Nephron progenitor cell (in vitro differentiated cells): ENCODE measurements at places on chromosomes 4 and X.

- no peak for DNase-seq
- H3K36me3 ChIP-seq: no peaks in the 10 kb centered on the region
These were observed 74.1 kb upstream of the FAM9B start for GRCh38 chrX:9108054-9108453.

GRCh38 chr4:128930051-128930450 is 120.6 kb downstream of the JADE1 start:
- H3K4me3 ChIP-seq: no peak overlapping the region
- DNase-seq: no peak
- H3K27me3 ChIP-seq: no peaks in the 10 kb centered on the region
- no peak overlapping the region for H3K27ac ChIP-seq
- H3K4me1 ChIP-seq: no peaks in the 10 kb centered on the region

- H3K4me3 ChIP-seq: no peak overlapping the region
- peaks cover 19% of the 10 kb centered on the region for H3K36me3 ChIP-seq
- peak overlapping the region; percentile 22 for H3K27ac ChIP-seq
- DNase-seq: no peak
These were observed 19.3 kb downstream of the NEK1 start for GRCh38 chr4:169593050-169593560.

DNA sequence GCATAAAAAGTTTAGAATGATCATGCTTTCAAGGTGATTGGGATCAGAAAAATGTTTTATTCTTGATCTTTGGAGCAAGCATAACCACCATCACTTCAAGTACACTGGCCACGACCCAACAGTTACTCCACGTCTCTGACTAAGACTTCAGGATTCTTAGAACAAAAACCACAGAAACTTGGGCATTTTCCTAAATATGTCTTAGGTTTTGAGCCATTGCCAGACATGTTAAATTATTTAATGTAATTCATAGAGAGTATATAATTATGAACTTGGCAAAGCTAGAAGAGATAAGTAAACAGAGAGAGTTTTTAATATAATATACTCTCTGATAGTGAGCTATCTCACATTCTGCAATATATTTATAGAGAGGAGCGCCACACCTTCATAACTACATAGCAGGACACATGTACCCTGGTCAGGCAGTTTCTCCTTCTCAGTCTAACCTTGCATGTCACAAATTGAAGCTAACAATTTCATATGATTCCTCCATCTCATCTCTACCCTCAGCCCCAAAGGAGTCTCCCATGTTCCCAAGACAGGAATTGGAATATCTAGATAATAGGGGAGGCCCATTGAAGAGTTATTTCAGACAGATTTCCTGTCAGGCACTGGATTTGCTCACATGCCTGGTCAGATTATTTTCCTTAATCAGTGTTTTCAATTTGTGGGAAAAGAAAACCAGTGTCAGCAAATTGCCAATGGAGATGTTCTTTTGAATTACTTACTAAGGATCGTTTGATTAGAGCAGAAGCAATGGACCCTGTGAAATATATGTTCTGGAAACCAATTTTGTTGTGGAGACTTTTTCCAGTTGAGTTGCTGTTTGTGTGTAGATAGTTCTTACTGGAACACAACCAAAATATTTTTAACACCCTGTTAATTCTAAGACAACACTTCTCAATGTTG is 61.7 kb upstream of the GUCY1A1 start:
- peaks cover 5% of the 10 kb centered on the region for H3K27me3 ChIP-seq
- H3K36me3 ChIP-seq: no peaks in the 10 kb centered on the region
- no peaks in the 10 kb centered on the region for H3K4me1 ChIP-seq
- H3K27ac ChIP-seq: no peak overlapping the region
- no peak overlapping the region for H3K4me3 ChIP-seq

DNA sequence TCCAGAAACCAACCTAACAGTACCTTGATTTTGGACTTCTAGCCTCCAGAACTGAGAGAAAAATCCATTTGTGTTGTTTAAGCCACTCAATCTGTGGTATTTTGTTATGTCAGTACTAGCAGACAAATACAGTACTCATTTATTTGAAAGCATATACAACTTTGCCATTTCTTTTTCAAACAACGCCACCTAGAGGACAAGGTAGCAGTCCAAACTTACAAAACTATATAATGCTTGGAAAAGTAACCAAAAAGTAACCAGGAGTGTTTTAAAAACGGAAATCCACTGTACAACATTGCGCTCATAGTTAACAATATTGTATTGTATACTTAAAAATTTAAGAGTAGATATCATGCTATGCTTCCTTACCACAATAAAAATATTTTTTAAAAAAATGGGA is 37.0 kb upstream of the FGF13 start:
- no peaks in the 10 kb centered on the region for H3K36me3 ChIP-seq
- DNase-seq: no peak
- H3K4me3 ChIP-seq: no peak overlapping the region

GRCh38 chr4:53315300-53315699 is 50.6 kb downstream of the SCFD2 start:
- no peaks in the 10 kb centered on the region for H3K36me3 ChIP-seq
- H3K4me3 ChIP-seq: no peak overlapping the region
- no peaks in the 10 kb centered on the region for H3K4me1 ChIP-seq
- no peak for DNase-seq
- no peak overlapping the region for H3K27ac ChIP-seq
- H3K27me3 ChIP-seq: no peaks in the 10 kb centered on the region

GRCh38 chrX:109858602-109859341 is 125.7 kb upstream of the ACSL4 start:
- no peak overlapping the region for H3K27ac ChIP-seq
- peaks cover 12% of the 10 kb centered on the region for H3K36me3 ChIP-seq
- no peak for DNase-seq
- no peak overlapping the region for H3K4me3 ChIP-seq

- H3K4me1 ChIP-seq: no peaks in the 10 kb centered on the region
- no peak for DNase-seq
- H3K4me3 ChIP-seq: no peak overlapping the region
- H3K36me3 ChIP-seq: no peaks in the 10 kb centered on the region
These were observed 331.0 kb upstream of the EMCN start for GRCh38 chr4:100848841-100849240.

- H3K4me1 ChIP-seq: peaks cover 4% of the 10 kb centered on the region
- no peaks in the 10 kb centered on the region for H3K36me3 ChIP-seq
- no peak for DNase-seq
- no peak overlapping the region for H3K4me3 ChIP-seq
- no peak overlapping the region for H3K27ac ChIP-seq
These were observed 120.0 kb upstream of the MAB21L2 start for GRCh38 chr4:150461957-150462356.

DNA sequence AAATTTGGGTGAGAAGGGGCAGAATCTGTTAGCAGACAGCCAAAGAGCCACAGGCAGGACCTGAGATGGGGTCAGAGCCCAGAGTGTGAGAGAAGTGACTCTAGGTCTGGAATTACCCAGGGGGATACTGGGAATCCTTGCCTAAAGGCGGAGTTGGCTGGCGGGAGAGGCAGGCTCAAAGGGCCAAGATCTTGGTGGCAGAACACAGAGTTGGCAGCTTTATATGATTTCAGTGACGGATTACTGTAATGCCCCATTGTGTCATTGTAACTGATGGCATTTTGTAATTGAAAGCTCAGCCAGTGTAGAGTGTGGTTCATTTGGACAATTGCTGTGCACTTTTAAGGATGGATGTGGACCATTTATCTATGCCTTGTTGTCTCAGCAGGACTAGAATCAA is 77.3 kb downstream of the SMIM20 start:
- DNase-seq: no peak
- H3K27me3 ChIP-seq: peaks cover 3% of the 10 kb centered on the region
- H3K4me1 ChIP-seq: peaks cover 29% of the 10 kb centered on the region
- no peaks in the 10 kb centered on the region for H3K36me3 ChIP-seq
- H3K27ac ChIP-seq: no peak overlapping the region

GRCh38 chr4:79049840-79050540 is 110.8 kb upstream of the PAQR3 start:
- H3K27me3 ChIP-seq: peaks cover 3% of the 10 kb centered on the region
- H3K27ac ChIP-seq: peak overlapping the region; percentile 8
- H3K4me1 ChIP-seq: peaks cover 24% of the 10 kb centered on the region
- H3K36me3 ChIP-seq: no peaks in the 10 kb centered on the region

GRCh38 chrX:45775468-45775867 is 574.8 kb upstream of the DIPK2B start:
- H3K27ac ChIP-seq: no peak overlapping the region
- peaks cover 17% of the 10 kb centered on the region for H3K36me3 ChIP-seq
- no peak for DNase-seq
- H3K4me3 ChIP-seq: no peak overlapping the region
- peaks cover 41% of the 10 kb centered on the region for H3K4me1 ChIP-seq

DNA sequence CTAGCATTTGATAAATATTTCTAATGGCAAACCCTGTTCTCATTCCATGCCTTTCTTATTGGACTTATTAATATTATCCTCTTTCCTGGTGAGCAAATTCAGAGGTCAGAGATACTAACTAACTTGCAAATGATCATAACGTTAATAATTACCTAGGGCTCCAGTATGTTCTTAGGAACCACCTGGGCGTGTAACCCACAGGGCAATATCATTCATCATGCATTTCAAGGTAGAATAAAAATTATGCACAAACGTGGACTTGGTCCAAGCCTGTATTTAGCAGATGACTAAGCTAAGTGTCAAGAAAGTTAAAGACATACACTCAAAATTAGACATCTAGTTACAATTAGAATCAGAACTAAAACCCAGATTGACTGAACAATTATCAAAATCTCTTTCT is 850.1 kb downstream of the TRIML1 start:
- H3K4me1 ChIP-seq: peaks cover 6% of the 10 kb centered on the region
- H3K27ac ChIP-seq: no peak overlapping the region
- peaks cover 2% of the 10 kb centered on the region for H3K27me3 ChIP-seq
- no peak overlapping the region for H3K4me3 ChIP-seq
- no peaks in the 10 kb centered on the region for H3K36me3 ChIP-seq

GRCh38 chr4:83748711-83749110 is 212.8 kb downstream of the GPAT3 start:
- DNase-seq: no peak
- H3K4me3 ChIP-seq: no peak overlapping the region
- H3K4me1 ChIP-seq: no peaks in the 10 kb centered on the region
- H3K27me3 ChIP-seq: peaks cover 7% of the 10 kb centered on the region

DNA sequence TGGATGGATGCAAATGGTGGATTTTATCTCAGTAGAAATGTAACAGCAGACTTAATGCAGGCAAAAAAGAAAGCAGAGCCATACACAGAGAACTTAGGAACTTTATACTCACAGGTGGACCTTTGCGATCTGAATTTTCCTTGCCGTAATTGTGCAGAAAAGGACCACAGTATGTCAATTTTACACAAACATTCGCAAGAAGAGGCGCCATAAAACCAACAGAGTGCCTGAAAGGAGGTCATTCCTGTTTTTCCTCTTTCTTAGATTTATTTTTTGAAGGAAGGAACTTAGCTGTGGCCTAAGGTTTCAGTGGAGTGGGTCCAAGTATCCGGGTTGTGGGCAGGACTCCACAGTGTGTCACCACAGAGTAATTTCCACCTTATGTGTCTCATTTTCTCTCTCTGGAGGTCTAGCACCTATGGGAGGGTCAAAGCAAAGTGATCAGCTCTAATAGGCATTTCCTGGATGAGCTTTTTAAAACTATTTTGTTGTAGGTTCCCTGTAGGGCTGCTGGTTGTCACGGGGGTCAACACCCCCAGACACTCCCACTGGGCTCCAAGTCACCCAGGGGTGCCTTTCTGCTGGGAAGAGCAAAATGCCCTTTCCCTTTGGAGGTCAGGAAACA is 24.7 kb upstream of the PBDC1 start:
- no peak for DNase-seq
- peak overlapping the region; percentile 98 for H3K27ac ChIP-seq

DNA sequence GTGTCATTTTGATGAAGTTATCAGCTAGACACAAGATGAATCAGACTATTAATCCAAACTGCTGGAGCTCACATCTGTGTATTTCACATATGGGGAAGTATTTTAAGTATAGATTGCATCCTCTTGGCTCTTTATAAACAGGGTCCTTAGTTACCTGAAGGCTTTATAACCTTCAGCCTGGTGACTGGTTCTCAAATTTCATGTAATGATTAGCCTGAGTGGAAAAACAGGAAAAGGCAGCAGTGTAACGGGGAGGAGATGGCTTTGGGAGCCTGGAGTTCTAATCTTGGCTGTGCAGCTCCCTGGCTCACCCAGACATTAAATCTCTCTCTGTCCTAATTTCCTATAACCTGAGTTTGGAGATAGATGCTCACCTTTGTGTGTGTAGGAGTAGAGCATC is 103.8 kb upstream of the HPF1 start:
- H3K27ac ChIP-seq: peak overlapping the region; percentile 61
- H3K36me3 ChIP-seq: peaks cover 3% of the 10 kb centered on the region
- peaks cover 23% of the 10 kb centered on the region for H3K4me1 ChIP-seq
- DNase-seq: no peak
- no peak overlapping the region for H3K4me3 ChIP-seq

DNA sequence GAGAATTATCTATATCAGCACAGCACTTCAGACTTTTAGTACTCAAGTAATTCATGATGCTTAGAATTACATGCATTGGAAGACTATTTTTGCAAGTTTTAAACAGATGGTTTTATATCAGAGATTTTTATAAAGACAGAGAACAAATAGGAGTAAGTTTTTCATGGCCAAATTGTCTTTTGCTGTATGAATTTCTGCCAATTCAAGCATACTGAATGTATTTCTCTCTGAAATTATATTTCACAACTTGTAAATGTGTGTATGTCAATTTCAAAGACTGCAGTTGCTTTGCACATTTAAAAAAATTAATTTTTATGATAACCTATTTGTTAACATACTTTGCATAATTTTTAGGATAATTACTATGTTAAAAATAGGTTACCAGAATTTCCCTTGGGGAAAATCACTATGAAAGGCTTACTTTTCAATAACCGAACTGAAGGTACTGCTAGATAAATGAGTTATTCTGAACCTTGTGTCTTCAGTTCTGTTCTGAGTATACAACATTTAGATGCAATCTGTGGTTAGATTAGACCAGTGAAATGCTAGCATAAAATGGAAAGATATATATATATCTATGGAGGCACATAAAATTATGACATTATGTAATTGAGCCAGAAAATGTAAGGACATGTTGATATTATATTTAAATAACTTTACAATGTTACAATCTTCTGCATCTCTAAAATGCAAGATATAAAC is 1344.2 kb upstream of the PABPC4L start:
- no peaks in the 10 kb centered on the region for H3K36me3 ChIP-seq
- no peak overlapping the region for H3K27ac ChIP-seq
- H3K27me3 ChIP-seq: no peaks in the 10 kb centered on the region
- no peak overlapping the region for H3K4me3 ChIP-seq
- no peak for DNase-seq

GRCh38 chr4:187302457-187303150 is 578.9 kb upstream of the FAT1 start:
- H3K27ac ChIP-seq: peak overlapping the region; percentile 31
- no peak for DNase-seq
- H3K27me3 ChIP-seq: peaks cover 3% of the 10 kb centered on the region
- peaks cover 10% of the 10 kb centered on the region for H3K36me3 ChIP-seq
